Left lobe of liver (tissue), 2 donors: ENCODE measurements at places on chromosomes 7 and 10.

DNA sequence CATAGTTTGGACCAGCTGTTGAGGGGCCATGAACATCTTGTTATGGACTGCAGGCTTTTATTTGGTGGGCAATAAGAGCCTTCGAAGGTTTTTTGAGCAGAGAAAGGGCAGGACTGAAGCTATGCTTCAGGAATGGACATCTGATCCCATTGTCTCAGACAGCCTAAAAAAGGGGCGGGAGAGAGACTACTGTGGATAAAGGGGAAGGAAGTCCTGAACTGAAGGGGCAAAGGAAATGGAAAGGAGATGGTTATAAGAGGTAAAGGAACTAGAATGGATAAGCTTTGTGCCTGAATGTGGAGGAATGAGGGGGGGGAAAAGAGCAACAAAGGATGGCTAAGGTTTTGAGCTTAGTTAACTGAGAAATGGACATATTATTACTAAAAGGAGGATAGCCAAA lies 172.5 kb downstream of the SKAP2 start:
- no peak for DNase-seq

DNA sequence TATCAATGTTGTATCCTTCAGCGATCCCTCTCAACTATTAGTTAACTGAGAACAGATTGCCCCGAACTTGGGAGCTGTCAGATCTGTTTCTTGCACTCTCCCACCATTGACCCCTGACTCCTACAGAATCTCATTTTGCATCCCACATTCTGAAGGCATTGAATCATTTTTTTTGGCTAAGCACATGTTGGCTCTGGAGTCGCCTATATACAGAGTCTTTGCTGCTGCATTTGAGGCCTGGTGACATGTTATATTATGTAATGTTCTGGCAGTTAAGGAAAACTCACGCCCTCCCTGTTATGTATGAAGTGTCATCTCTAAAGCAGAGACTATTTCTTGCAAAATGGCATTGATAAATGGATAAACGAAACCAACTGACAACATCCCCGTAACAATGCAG lies 159.2 kb upstream of the ITGB1 start:
- no peak for DNase-seq

GRCh38 chr10:96935810-96936209 lies 103.7 kb downstream of the LCOR start:
- DNase-seq: no peak

DNA sequence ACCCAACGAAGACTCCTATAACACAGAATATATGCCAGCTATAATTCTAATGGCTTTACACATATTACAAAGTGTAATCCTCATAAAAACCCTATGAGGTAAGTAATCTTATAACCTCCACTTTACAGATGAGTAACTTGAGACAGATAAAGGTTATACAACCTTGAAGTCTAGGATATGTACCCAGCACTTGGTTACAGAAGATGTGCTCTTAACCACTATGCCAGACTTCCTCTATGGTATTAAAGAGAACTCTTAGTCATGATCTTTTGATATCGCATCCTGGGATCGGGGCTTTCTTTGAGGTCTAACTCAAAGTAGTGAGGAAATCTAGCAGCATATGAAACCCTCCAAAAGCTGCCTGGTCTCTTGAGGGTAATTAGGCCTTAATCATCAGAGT lies 319.2 kb upstream of the LRRN3 start:
- no peak for DNase-seq

- no peak for DNase-seq
Measured at GRCh38 chr10:19922236-19922963, 106.2 kb downstream of the PLXDC2 start.

- no peak for DNase-seq
Measured at GRCh38 chr10:25026463-25026862, 10.1 kb downstream of the THNSL1 start.

- no peak for DNase-seq
Measured at GRCh38 chr7:30688718-30689221, 6.5 kb upstream of the CRHR2 start.
